Esophagus squamous epithelium (tissue), 5 donors: ENCODE measurements at places on chromosomes 1 and 21.

DNA sequence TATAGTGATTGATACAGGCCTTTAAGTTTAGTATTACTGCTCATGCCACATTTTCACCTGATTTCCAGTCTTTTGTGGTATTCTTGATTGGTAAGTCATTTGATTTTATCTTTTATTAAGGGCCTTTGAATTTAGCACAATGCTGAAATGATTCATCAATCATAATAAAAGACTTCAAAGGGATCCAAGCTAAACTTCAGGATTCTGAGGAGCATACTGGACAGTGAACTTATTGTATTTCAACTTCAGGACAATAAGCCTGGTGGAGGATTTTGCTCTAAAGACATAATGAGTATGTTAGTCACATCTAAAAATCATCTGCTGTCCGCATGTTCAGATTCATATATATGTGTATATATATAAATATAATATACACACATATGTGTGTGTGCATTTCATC is 233.3 kb downstream of the SETD4 start:
- no peak for DNase-seq

DNA sequence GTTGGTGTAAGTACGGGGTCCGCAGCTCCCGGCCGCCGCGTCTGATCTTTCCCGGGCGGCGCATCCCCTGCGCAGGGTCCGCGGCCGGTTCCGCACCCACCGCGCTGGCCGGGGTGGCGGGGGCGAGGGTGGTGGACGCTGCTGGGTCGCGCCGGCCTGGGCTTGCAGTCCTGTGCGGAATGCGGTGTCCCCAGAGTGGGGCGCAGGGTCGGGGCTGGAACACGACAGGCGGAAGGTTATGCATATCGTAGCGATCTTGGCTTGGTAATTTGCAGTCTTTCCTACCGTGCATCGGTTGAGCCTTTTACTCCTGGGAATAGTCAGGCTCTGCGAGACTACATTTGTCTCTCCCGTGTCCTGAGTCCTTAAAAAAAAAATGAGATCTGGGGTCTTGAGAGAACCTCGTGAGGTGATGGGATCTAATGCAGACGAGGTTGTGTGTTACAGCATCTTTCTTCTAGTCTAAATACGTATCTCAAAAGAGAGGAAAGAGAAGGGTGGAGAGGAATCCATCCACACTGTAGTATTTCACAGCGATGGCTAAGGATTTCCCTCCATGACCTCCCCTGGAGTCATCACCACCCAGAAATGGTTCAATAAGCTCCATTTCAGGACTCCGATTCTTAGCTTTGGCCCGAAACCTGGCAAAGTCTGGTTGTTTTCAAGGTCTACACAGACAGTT is 572 bp downstream of the ATP1B1 start:
- no peak for DNase-seq

GRCh38 chr21:27269644-27270043 is 302.8 kb upstream of the ADAMTS5 start:
- no peak for DNase-seq

DNA sequence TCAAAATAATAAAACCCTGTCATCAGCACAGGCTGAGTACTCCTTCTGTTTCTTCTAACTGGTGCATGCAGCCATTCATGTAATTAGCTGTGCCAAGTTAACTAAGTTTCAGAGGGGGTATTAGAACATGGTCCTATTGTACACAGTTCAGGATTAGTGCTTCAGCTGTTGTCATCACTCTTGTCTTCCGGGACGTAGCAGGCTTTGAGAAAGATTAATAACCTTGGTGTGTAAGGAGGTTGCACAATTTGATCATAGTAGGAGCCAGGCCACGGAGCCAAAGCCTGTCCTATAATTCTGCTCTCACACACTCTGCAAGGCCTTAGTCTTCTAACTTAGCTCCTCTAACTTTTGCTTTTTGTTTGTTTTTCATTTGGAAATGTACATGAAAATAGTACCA is 44.7 kb downstream of the PTGFRN start:
- DNase-seq: no peak

DNA sequence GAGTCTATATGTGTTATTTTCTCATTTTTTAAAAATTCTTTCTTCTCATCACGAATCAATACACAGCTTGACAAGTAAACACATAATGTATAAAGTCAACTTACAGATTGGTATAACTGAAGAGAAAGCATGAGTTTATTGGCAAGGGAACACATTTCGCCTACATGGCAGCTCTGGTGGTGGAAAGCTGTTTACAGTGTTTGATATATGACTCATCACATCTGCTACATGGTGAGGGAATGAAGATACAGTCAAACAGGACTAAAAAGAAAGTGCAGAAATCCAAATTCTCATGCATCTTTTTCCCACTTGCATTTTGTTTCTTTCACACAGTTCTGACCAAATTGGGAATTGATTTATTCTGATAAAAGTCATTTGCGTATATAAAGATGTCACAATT is 122.2 kb upstream of the ADGRL4 start:
- no peak for DNase-seq

DNA sequence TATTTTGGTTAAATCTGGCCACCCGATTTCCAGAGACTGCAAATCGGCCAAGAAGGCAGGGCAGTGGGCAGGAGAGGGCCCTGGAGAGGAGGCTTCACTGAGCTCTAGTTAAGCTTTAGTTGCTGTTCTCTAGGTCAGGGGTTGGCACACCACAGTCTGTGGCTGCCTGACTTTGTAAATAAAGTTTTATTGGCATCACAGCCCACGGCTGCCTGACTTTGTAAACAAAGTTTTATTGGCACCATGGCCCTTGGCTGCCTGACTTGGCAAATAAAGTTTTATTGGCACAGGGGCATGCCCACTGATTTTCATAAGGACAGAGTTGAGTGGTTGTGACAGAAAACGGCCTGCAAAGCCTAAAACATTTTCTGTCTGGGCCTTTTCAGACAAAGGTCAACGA is 19.7 kb downstream of the AJAP1 start:
- no peak for DNase-seq

DNA sequence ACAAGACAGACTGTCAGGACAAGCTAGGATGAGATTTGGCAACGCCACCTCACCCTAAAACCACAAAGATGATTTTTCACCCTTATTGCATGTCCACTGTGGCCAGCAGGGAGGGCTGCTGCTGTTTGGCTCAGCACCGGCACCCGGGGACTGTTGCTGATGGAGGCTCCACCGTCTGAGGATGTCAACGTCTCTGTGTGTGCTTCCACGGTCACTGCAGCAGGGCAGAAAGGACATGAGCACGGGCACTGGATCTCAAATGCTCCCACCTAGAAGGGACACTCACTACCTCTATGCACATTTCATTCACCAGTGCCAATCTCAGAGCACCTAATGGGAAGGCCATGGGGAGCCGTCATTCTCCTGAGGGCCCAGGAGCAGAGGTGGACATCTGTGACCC is 599.6 kb downstream of the PTPRU start:
- no peak for DNase-seq

- DNase-seq: no peak
Observed at GRCh38 chr1:21764615-21765423, 18.1 kb downstream of the USP48 start.

- DNase-seq: no peak
Observed at GRCh38 chr1:34781071-34781843, at the start of gene GJB3. Gene GJB3, plus strand, starts transcription at chr1:34781214. Its CDS starts 3,549 bp downstream, at chr1:34784763.
